ENCODE measurements at places on chromosomes 12 and 14. TPM values are rescaled to one million over a fixed set of nuclear protein-coding genes. Genes with fewer than 3 reads are reported as not detected.

Gene LAG3
- not detected for total RNA-seq

Gene DEGS2
- 2.2 TPM for total RNA-seq

Gene CIROP
- total RNA-seq = not detected

Gene TTC6
- total RNA-seq = 0.25 TPM

Gene TCL1A
- total RNA-seq = not detected

Gene A2M
- total RNA-seq = 37.6 TPM

Gene ITGA7
- 9.1 TPM for total RNA-seq

Gene SLCO1B1
- total RNA-seq = not detected

Gene P2RX2
- not detected for total RNA-seq

Gene LRCOL1
- total RNA-seq = not detected

Gene HOXC6
- total RNA-seq = not detected

Gene CFAP73
- total RNA-seq = 1.2 TPM

Gene GYS2
- total RNA-seq = not detected

Gene TAS2R7
- total RNA-seq = not detected

Gene REP15
- 1.7 TPM for total RNA-seq

Gene IGF1
- 3.9 TPM for total RNA-seq

Gene FBXW8
- total RNA-seq = 10.8 TPM

Gene SRRM4
- 13.8 TPM for total RNA-seq

Gene POU6F1
- total RNA-seq = 11.3 TPM

Gene KRT72
- not detected for total RNA-seq

Gene FGD4
- total RNA-seq = 60.0 TPM

Gene RD3L
- not detected for total RNA-seq

Gene NDUFA12
- total RNA-seq = 61.7 TPM

Gene GLIPR1L1
- not detected for total RNA-seq

Gene FAM186B
- total RNA-seq = not detected

Gene APOLD1
- total RNA-seq = 31.2 TPM

Gene MTERF2
- total RNA-seq = 22.1 TPM

Gene TAS2R50
- 6.6 TPM for total RNA-seq

Gene CPNE6
- 46.2 TPM for total RNA-seq
